HFFc6 (cell line): ENCODE measurements at places on chromosomes 16 and 17.
A peak's percentile ranks its signal among the peaks of the same experiment; 100 is the strongest.

- DNase-seq: peak; percentile 23
Observed at GRCh38 chr17:7838090-7839075, 4.4 kb downstream of the KDM6B start.

GRCh38 chr16:23182679-23183542 is at the start of gene SCNN1G:
Gene SCNN1G, plus strand, starts transcription at chr16:23182745. Its CDS starts 3,527 bp downstream, at chr16:23186272.
- DNase-seq: no peak

GRCh38 chr17:4742629-4743028 is 2.9 kb upstream of the CXCL16 start:
- DNase-seq: no peak

GRCh38 chr17:68347380-68347779 is 56.1 kb downstream of the ARSG start:
- no peak for DNase-seq

GRCh38 chr16:54891346-54891745 is 39.3 kb upstream of the IRX5 start:
- no peak for DNase-seq
